ENCODE measurements at places on chromosomes 2 and 18.
A peak's percentile ranks its signal among the peaks of the same experiment; 100 is the strongest.

- no peak for DNase-seq
These were observed 6.7 kb downstream of the GALNT3 start for GRCh38 chr2:165787334-165787733.

DNA sequence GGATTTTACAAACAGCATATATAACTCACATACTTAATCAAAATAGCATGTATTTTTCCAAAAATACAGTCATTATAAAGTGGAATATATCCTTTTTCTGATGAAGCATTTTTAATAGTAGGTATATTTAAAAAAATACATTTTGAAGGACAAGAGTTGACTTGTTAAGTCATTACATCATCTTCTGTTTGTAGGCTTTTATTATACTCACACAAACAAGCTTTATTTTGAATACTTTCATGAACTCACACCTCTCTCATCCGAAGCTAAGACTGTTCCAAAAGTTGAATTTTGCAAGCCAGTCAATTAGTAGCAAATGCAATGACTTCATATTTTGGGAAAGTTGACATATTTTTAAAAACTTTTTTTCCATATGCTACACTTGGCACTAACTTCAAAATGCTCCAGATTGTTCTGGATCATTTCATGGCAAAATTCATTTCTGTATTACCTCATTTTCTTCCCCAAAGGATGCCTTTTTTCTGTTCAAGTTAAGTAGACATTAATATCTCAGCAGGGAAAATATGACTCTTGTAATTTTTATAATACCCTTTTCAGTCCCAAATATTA, 68.5 kb upstream of the WDR75 start:
- no peak for DNase-seq

DNA sequence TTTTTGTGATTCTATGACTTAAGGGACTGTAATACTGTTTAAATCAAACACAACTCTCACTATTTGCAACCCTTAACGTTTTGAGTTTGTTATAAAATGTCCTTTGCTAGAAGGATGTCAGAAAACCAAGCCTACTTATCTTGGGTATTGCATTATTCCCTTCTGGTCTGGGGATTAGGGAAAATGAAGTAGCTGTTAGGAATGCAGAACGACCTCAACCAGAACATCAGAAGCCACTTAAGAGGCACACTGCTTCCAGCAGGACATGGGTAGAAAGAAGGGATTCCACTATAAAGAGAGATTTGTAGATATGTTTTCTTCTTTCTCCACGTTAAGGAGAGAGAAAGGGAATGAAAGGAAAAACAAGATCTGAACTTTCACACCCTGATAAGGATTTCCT, 101.2 kb downstream of the SETBP1 start:
- no peak for DNase-seq

DNA sequence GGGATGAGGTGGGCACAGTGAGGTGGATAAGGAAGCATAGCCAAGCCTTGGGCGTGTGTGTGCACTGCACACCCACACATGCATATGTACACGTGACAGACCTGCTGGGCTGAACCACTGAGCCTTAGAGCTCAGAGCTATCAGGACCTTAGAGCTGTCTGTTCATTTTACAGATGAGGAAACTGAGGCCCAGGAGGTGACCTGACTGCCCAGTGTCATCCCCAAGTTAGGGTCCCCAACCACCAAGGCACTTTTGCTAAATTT, 8.2 kb upstream of the SNED1 start:
- DNase-seq = no peak

DNA sequence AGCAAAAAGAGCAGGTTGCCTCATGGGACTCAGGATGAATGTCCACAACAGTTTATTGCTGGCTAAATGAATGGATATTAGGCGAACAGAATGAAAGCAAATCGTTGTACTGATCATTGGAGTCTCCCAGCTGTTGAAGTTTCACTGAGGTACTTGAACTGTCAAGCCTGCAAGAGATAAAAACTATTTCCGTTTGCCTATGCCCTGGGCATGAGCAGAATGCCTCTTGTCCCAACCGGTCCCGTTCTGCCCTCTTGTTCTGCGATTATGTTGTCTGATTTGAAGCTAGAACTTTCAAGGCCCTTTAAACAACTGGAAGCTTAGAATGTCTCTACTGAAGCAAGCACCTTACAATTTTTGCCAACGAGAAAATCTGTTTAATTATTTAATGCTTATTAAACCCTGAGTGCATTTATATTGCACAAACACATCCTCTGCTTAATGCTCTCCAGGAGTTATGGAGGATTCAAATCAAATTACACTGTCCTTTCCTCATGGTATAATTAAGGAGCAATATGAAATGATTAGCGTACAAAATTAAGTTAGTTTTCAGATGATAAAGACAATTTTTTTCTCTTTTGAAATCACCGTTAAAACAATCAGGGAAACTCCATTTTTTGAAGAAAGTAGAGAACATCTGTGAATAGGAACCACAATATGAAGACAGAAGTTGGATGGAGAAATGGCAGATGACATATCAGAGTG, 17.7 kb downstream of the QPCT start:
- DNase-seq = no peak

GRCh38 chr2:19631871-19632270, 269.9 kb downstream of the TTC32 start:
- no peak for DNase-seq

DNA sequence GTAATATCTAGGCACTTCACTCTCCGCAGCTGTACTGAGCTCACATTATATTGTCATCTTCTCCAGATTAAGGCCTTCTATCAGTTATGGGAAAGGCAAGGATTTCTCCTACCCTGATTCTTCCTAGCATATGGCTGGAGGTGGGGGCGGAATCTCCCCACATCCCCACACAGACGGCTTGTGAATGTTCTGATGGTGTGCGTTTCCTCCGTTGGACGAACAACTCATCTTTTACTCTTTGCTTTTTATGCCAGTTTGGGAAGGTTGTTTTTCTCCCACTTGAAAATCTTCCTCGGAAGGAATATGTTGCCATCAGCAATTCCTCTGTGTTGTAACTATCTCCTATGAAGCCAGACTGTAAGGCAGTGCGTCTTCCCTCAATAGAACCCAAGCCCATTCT, 24.3 kb downstream of the KLHL29 start:
- DNase-seq = no peak

GRCh38 chr2:191462370-191462769, 215.6 kb upstream of the NABP1 start:
- DNase-seq = no peak

DNA sequence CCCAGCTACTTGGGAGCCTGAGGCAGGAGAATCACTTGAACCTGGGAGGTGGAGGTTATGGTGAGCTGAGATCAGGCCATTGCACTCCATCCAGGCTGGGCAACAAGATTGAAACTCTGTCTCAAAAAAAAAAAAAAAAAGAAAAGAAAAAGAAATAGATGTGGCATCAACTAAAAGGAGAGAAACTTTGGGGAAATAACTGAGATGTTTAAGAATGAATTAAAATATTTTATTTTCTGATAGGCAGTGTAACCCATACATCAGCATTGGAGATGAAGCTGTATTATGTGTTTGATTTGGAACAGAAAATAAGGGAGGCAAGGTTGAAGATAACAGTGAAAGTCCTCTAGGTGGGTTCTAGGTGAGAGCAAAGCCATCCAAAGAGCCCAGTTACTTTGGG, 110.7 kb upstream of the HNRNPA3 start:
- DNase-seq = no peak

DNA sequence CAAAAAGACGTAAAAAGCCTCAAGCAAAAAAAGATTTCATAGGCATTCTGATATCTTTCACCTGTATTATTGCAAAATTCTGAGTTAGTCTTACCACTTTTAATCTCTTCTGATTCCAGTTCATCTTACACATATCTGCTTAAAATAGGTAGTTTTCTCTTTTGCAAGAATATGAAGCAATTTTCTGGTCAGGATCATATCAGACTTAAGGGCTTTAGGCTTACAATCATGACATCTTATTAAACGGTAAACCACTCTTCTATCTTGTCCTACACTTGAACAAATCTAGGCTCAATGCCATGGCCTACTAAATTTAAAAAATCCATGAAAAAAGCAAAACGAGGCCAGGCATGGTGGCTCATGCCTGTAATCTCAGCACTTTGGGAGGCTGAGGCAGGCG, 50.1 kb upstream of the GAREM1 start:
- DNase-seq = no peak

DNA sequence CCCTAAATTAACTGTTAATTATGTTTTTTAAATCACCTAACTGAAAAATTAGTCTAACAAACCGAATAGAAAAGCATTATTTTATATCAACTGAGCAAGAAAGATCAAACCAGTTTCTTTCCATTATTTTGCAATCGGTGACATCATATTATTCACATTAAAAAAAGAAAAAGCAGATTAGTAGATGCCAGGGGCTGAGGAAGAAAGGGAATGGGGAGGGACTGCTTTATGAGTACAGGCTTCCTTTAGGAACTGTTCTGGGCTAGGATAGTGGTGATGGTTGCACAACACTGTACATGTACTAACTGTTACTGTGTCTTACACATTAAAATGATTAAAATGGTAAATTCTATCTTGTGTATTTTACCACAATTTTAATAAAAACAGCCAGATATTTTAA, 59.3 kb downstream of the COBLL1 start:
- DNase-seq = no peak

- DNase-seq = no peak
These were observed 255.3 kb upstream of the ID2 start for GRCh38 chr2:8426550-8426949.

DNA sequence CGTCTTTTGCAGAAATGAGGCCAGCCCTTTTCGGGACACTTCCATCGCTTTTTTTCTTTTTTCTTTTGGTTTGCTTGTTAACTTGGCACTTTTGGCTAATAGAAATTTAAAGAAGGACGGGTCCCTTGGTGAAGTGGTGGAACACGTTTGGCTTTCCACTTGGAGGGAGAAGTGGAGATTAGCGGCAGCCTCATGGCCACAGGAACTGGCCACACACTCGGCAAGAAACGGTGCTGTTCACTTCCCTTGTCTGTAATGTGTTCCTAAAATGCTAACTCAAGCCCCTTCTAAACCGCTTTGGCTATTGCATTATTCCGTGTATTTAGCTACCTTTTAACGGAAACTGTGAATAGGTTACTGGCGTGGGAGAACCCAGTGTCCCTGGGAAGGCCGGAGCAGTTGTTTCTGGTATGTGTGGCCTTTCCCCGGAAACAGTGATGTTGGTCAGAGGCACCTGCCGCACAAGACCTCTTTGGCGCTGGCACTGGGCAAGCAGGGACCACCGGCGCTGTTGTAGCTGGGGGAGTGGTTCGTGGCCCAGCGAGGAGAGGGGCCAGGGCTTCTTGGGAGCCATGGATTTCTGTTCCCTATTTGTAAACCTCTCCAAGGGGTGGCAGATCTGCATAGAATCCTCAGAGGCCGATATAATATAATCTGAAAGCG, 981 bp downstream of the RAMP1 start:
- DNase-seq = no peak

DNA sequence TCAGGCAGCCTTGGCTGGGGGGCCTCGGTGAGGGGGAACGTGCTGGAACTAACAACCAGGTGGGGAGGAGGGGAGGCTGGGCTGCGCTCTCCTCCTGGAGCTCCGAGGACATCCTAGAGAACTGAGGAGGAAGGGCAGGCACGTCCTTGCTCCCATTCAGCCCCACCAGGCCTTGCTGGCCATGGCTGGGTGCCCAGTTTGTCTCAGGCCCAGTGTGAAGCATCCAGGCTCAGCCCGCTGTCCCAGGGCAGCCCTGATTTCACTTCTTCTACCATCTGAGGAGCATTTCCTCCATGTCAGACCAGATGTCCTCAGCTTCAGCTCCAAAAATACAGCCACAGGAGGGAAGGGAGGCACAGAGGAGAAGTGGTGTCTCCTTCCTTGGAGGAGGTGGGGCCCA, 125.4 kb downstream of the CELF4 start:
- DNase-seq = peak; percentile 18

- DNase-seq = no peak
These were observed 4.3 kb downstream of the FRZB start for GRCh38 chr2:182862091-182862490.

GRCh38 chr2:98896416-98896815, 39.6 kb downstream of the CRACDL start:
- DNase-seq = no peak

- no peak for DNase-seq
These were observed 34.4 kb upstream of the CYBRD1 start for GRCh38 chr2:171487803-171488259.

DNA sequence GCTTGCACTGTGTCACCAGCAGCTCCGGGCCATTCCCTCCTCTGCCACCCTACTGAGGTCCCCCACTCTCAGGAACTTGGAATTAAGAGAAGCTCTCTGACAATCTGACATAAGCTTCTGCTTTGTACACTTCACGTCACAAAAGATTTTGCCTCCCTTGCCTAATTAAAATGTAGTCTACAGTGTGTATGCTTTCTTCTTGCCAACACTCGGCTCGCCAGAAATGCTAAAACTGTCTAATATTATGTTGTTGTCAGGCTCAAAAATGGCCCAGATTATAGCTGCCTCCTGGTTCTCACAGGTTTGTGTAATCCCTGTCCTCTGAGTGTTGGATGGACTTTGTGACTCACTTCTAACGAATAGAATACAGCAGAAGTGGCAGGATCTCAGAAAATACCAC, 474.7 kb downstream of the MBD2 start:
- no peak for DNase-seq

GRCh38 chr2:10934308-10934978, 22.7 kb downstream of the KCNF1 start:
- DNase-seq = no peak

GRCh38 chr18:48913201-48913600, 37.6 kb downstream of the SMAD7 start:
- DNase-seq = no peak
